ENCODE measurements at places on chromosomes 3 and 15.

GRCh38 chr3:39705351-39705900 is 104.0 kb upstream of the MYRIP start:
- no peak for DNase-seq

- no peak for DNase-seq
Measured at GRCh38 chr3:24460974-24461373, 33.7 kb downstream of the THRB start.

DNA sequence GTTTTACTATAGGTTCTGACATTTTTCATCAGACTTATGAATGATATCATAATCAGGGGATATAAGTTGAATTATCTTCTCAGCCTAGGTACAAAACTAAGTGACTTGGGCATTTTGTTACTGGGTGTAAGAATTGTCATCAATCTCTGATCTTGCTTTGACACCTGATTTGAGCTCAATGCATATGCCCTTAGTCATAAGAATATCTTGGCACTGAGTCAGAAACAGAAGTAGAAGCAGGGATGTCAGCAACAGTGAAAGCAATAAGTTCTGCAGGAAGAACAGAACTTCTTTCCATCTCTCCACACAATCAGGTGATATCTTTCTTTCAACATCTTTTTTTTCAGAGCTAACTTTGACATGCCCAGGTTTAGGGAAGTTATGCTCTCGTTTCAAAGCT is 14.6 kb downstream of the SLITRK3 start:
- no peak for DNase-seq

- DNase-seq = no peak
Measured at GRCh38 chr3:14286887-14287500, 108.4 kb downstream of the LSM3 start.

DNA sequence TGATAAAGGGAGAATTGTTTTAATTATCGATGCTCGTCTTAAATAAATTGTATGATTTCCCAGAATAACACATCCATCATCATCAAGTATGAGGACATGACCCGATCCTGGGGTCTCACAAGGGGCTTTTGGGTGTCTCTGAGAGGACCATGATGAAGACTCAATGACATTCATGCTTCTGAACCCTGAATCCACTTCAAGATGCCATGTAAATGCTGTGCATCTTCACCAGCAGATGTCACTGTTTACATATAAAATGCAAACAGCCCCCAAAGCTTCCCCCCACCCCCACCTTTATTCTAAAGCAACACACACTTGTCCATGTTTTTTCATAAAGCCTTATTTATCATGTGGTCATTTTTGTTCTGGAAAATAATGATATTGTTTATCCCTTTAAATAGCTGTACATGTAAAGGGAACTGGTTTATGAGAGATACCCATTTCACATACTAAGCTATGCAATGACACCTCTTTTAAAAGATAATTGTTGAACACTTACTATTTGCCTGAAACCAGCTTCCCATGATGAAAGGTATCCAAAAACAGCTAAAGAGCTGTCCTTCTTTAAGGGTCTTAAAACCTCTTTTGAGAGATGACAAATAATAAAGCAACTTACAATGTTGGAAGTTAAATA is 69.7 kb upstream of the UBE3A start:
- DNase-seq = no peak

DNA sequence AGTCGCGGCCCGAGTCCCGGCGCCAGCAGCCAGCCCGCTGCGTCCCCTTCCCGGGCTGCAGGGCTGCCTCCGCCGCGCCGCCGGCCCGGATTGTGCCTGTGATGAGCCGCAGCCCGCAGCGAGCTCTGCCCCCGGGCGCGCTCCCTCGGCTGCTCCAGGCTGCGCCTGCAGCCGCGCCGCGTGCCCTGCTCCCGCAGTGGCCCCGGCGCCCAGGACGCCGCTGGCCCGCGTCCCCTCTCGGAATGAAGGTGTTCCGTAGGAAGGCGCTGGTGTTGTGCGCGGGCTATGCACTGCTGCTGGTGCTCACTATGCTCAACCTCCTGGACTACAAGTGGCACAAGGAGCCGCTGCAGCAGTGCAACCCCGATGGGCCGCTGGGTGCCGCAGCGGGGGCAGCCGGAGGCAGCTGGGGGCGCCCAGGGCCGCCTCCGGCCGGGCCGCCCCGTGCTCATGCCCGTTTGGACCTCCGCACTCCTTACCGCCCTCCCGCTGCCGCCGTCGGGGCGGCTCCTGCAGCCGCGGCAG is 1.2 kb downstream of the CHST2 start:
- DNase-seq = no peak

DNA sequence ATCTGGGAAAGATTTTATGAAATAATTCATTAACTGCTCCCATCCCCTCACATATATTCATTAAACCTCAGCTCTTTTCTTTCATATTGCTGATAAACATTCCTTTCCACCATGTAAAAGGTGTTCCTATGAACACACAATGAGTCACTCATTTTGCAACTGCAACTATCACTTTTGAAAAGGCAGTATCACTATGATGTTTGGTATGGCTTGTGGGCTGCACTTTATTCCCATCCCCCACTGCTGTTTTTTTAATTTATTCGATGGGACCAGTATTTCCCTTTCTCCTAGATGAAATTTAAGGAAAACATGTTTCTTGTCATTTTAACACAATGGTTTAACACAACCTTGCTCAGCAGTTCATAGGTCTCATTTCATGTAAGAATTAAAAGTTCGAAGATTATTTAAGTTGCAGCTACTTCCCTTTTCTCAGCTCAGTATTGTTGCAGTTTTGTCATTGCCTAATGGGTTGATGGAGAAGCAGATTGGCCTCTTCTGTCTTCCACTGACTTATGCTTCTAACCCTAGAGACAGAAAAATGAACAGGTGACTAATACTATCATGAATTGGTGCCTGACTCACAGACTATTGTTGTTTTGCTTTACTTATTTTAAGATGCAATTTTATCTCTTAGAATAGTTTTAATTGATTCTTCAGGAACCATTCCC is 280.3 kb downstream of the ZPLD1 start:
- no peak for DNase-seq

- no peak for DNase-seq
Measured at GRCh38 chr3:25184641-25185250, 243.3 kb upstream of the RARB start.

GRCh38 chr15:22936577-22937472 is 43.3 kb downstream of the CYFIP1 start:
- DNase-seq = no peak

- no peak for DNase-seq
Measured at GRCh38 chr3:114608293-114608692, 314.5 kb downstream of the TIGIT start.

- no peak for DNase-seq
Measured at GRCh38 chr3:123633530-123633929, 48.7 kb upstream of the HACD2 start.

GRCh38 chr3:163056874-163057497 is 1560.4 kb downstream of the OTOL1 start:
- no peak for DNase-seq

DNA sequence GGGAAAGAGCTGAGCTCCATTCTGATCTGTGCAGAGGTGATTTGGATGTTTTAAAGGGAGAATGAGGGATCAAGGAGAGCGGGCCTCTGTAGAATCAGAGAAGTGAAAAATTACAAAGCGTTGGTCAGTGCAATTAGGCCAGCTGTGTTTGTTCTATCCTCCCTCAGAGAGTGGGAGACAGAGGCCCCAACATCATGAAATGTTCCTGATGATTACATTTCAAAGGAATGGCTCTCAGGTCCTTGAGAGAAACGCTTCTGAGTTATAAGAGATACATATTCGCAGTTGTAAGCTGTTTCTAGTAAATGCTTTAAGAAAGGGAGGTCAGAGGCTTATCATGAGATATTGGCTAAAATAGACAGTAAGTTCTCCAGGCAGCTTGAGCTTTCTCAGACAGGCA is 15.7 kb upstream of the CAND2 start:
- DNase-seq = no peak

DNA sequence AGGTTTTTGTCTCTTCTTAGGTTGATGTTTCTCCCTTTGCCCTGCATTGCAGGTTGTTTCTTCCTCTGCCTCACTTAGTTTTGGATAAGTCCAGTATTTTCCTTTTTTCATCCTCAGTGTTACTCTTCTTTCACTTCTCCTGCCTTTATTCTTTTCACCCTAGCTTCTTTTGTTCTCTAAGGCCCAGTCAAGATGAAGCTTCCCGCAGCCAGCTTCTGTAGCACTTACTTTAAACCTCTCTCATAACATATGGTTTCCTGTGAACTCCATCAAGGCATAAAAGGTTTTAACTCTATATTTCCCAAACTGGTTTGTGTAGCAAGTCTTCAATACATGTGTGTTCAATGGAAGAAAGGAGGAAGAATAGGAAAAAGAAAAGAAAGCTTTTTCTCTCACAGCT is 54.1 kb downstream of the TP63 start:
- no peak for DNase-seq

DNA sequence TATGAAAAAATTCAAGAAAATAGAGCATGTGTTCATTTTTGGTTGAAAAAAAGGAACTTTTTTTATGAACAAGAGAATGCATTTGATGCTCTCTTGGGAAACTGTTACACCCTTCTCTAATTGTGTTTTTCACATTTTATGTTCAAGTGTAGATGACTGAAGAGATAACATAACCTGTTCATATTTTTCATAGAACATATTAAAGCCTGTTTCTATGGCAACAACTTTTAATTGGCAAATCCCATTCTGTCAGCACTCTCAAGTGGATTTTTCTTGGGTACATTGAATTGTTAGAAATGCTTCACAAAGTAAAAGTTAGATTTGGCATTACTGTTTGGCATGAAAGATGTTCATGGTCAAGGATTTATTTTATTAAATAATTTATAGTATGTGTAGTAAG is 117.5 kb downstream of the MBNL1 start:
- no peak for DNase-seq

- no peak for DNase-seq
Measured at GRCh38 chr3:113783463-113783862, 36.6 kb downstream of the ATP6V1A start.

- no peak for DNase-seq
Measured at GRCh38 chr15:41281236-41281635, 50.2 kb downstream of the CHP1 start.

DNA sequence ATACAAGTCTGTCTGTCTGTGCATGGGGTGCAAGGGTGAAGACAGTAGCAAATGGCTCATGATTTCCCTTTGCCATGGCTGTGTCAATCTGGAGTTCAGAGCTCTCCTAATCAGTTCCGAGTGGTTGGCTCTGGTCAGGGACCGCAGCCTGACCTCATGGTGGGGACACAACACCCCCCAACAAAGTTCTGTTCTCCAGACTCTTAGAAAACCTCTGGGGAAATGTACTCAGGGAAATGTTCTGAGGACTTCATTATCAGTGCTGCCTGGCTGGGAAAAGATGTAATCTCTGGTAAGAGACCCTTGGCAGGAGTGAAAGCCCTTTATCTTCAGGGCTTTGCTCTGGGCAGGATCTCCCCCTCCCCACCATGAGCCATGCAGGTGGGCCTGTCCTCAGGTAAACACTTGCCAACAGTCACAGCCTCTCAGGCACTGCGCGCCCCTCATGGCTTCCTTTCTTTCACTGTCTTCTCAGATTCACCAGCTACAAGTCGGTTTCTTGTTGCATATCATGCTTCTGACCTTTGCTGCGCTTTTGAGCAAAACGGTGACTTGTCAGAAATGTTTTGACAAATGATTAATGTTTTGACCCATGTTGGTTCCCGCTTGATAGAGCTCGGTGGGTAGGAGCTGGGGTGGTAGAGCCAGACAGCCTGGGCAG is 95.5 kb downstream of the ST6GAL1 start:
- no peak for DNase-seq

- DNase-seq = no peak
Measured at GRCh38 chr3:105355408-105356061, 11.2 kb upstream of the ALCAM start.

GRCh38 chr3:75118779-75119178 is 504.3 kb upstream of the CNTN3 start:
- no peak for DNase-seq

DNA sequence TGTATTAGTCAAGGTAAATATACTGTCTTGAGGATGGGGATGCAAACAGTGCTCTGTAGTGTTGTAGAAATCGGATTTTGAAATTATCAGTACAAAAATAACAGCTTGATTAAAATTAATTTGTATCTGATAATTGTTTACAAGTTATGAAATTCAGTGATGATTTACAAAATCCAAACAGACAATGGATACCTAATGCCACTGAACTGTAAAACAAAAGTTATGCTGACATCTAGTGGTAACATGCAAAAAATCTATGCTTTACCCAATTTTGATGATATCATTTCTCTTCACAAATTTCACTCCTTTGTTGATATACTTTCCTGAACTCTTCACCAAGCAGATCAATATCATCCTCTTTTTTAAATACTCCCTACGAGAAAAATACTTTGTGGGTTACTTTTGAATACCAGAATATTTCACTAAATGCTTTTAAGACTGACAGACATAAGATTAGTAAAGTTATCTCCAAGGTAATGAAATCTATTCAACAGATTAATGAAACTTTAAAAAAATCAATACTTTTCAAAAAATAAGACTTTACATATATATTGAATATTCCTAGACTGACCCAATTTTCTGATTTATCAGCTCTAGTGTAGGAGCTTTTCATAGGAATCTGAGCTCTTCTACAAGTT is 36.0 kb downstream of the MNS1 start:
- DNase-seq = no peak

DNA sequence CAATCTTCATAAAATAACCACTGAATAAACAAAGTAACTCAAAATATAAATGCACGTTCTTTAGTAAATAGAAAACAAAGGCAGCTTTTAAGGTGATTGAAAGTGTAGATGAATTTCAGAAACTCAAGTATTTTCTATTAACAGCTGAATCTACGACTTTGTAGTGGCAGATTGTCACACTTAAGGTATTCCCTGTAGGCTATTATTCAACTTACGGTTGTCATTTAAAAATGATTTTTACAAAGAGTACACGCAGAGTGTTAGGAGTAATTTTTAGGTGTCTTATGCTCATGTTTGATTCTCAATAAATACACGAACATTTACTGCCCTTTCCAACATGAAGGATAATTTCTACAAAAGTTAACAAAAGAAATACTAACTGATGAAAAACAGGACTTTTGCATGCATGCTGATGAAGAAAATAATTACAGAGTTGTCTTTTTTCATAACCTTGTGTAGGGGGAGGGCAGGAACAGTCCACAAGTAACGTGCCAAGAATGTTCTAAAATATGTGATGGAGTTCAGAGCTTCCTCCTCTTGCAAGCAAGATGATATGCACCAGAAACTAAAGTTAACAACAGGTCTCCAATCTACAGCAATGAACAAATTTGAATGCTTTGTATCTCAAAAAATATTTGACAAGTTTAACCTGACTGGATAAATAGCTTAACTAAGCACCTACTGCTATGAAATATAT is 16.7 kb downstream of the DCBLD2 start:
- DNase-seq = no peak

GRCh38 chr3:86938416-86939105 is 52.4 kb downstream of the VGLL3 start:
- no peak for DNase-seq

Data from tibial artery (tissue), 4 donors.